Activated T-helper 1 cell treated with anti-CD3 and anti-CD28 coated beads, Interleukin-2, amount 50 U/mL, for 16 hours (primary cell): ENCODE measurements at places on chromosomes 11 and 22.

- no peak for DNase-seq
These were observed 455.8 kb downstream of the MIAT start for GRCh38 chr22:27113211-27113635.

- no peak for DNase-seq
These were observed 32.0 kb downstream of the TRIM66 start for GRCh38 chr11:8650401-8650990.

GRCh38 chr22:42066937-42067336 is 3.7 kb downstream of the NAGA start:
- no peak for DNase-seq

DNA sequence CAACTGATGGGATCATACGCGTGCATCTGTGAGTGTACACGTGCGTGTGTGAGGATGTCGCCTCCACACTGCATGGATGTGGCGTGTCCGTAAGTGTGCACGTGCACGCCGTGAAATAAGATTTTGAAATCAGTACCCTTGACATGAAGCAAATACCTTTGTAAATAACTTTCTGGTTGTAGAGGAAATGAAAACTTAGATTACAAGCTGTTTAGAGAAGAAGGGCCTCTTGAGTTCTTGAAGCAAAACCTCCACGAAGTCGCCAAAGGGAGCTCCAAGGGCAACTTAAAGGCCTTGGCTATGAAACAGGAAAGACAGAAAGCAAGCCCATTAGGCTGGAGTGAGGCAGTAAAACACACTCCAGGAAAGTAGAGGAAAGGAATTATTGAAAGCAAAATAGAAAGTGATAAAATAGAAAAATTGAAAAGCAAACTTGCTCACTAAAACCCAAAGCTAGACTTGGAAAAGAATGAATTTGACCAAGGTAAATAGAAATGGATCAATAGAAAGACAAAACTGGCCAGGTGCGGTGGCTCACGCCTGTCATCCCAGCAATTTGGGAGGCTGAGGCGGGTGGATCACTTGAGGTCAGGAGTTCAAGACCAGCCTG is 29.7 kb upstream of the TOLLIP start:
- DNase-seq: no peak

DNA sequence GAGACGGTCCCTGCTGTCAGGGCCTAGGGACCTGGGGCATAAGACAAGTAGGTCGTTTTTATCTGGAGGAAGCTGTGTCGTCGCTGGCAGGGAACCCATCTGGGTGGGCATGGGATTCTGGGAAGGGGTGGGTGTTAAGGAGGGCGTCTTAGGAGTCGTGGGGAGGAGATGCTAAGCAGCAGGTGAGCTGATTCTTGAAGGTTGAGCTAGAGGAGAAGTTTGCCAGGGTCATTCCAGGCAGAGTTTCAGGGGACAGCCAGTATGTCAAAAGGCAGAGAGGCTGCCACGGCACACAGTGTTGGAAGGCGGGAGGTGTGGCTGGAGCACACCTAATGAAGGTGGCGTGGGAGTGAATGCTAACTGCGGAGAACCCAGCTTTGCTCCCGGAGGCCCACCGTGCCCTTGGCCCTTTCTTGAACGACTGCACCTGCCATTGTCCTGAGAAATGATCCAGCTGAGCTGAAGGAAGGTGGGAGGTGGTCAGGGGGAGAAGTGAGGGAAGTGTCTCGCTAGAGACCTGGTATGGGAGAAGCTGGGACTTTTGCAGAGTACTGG is 1.3 kb downstream of the FAM118A start:
- no peak for DNase-seq

DNA sequence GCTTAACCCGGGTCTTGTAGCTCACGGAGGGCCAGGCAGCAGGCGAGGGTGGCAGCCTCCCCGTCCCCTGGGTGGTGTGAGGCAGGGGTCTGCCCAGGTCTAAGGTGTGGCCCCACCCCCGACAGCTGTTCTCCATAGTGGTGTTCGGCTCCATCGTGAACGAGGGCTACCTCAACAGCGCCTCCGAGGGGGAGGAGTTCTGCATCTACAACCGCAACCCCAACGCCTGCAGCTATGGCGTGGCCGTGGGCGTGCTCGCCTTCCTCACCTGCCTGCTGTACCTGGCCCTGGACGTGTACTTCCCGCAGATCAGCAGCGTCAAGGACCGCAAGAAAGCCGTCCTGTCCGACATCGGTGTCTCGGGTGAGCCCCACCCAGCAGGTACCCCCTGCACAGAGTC is 24.4 kb downstream of the SYNGR1 start:
- DNase-seq: no peak

DNA sequence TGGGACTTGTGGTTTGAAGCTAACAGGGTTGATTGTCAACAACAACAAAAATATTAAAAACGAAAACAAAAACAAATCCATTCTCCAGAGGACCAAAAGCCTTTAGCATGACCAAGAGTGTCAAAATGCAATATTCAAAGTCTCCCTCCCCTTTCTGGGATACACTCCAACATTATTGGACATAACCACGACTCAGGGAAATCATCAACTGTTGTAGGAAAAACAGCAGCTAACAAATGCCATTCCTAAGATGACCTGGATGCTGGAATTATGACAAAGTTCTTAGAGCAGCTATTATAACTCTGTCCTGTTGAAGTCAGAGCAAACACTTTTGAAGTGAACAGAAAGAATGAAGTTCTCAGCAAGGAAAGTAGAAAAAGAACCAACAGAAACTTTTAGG is 143.0 kb downstream of the TMEM135 start:
- no peak for DNase-seq

DNA sequence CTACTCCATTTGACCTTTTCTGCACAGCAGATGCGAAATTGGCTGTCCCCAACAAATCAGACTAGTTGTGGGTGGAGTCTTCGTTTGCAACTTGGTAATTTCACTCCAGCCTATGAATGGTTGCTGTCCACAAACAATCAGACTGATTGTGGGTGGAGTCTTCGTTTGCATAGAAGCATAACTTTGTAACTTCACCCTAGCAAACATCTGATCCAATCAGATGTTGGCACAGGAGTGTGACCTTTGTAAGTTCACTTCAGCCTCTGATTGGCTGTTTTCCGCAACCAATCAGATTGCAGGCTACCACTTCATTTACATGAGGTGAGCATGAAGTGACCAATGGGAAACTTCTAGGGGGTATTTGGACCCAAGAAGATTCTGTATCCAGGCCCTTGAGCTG is 16.3 kb upstream of the CABP2 start:
- no peak for DNase-seq

- no peak for DNase-seq
These were observed 77.4 kb downstream of the PARVA start for GRCh38 chr11:12454782-12455181.

DNA sequence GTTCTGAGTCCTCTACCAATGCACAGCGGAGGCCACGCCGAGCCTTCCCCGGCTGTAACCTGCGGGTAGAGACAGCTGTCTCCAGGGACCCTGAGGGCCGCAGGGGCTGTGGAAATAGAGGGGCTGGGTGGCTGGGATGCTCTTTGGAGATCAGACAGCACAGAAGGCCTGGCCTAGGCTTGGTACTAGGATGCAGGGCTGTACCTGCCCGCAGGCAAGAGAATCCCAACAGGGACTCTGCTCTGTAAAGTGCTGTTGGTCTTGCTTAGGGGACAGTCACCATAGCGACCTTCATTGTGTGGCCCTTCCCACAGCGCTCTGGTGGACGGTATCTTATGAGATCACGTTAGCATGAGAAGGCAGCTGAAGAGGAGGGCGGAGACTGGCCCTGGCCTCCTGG is 11.3 kb upstream of the KCNJ5 start:
- DNase-seq: no peak

- no peak for DNase-seq
These were observed 855.6 kb downstream of the KCNA4 start for GRCh38 chr11:29161191-29161590.

GRCh38 chr22:40853961-40854360 is 2.5 kb downstream of the ST13 start:
- DNase-seq: no peak
